Stimulated activated CD4-positive, alpha-beta T cell treated with anti-CD3 and anti-CD28 coated beads, TNF-alpha, amount 100 ng/mL, for 1 hour (primary cell): ENCODE measurements at places on chromosomes 16 and 17.

DNA sequence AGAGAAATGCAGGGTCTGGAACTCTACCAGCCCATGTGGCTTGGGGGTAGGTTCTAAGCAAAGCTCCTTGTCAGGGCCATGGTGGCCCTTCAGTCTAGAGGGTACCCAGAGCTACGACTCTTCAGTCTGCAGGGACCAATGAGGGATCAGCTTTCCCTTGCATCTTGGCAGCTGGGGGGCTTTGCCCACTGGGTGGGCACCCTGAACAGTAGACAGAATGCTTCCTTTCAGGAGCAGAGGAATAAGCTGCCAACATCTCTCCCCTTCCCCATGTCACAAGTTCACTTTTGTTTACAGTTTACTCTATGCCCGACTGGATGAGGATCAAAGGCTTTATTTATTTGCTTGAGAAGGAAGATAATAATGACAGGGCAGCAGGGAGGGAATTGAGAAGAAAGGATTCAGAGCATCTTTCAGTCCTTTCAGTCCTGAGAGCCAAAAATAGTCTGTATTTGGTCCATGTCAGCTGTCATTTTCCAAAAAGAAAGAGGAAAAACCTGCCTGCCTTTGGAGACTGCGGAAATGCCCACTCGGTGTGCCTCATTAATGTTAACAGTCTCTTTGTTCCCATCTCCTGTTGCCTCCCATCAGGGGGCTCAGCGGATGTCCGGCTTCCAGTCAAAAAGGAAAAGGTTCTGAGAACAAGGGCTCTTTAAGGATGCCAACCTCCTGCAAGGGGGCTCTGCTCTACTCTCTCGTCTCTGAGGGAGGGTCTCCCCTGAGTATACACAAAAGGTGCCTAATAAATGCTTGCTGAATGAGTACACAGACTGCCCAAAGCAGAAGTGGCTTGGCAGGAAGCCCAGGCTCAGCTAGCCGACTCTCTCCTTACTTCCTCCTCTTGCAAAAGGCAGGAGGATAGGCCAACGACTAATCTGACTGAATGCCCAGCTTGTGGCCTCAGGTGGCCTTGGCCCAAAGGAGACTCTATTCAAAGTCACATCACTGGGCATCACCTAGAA lies 17.1 kb downstream of the TRAF4 start:
- no peak for DNase-seq

DNA sequence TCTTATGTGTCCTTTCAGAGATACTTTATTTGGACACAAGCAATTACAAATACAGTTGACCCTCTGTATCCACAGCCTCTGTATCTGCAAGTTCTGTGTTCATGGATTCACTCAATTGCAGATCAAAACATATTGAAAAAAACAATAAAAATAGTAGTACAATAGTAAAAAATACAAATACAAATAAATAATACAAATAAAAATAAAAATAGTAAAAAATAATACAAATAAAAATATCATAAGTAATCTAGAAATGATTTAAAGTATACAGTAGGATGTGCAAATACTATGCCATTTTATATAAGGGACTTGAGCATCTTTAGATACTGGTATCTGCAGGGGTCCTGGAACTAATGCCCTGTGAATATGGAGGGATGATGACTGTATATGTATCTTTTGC lies 47.4 kb upstream of the WSB1 start:
- DNase-seq = no peak

DNA sequence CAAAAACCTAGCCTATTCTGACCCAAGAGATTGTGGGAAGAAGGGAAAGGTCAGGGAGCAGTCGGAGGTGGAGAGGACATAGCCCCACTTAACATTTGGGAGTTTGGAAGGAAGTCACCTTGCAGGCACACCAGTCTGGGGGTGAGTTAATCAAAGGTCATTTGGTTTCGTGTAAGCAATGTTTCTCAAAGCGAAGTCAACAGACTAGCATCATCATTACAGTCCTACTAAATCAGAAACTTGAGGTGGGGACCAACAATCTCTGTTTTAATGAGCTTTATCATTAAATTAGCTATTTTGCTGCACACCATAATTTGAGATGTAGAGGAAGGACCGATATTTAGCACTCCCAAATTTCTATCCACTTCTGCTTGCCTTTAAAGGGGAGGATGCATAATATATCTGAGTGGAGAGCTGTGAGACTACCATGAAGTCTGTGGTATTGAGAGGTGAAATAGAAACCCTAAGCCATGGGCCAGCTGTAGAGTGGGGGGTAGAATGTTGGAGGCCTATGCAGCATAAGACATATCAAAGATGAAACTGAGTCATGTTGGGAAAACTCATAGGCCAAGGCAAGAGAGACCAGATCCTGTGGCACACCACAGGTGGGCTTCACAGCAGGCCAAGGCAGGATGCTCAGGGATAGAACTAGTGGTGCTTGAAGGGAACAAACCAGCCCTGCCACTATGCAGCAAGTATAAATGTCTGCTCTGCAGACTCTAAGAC lies 141.7 kb upstream of the ANKFN1 start:
- DNase-seq = no peak

DNA sequence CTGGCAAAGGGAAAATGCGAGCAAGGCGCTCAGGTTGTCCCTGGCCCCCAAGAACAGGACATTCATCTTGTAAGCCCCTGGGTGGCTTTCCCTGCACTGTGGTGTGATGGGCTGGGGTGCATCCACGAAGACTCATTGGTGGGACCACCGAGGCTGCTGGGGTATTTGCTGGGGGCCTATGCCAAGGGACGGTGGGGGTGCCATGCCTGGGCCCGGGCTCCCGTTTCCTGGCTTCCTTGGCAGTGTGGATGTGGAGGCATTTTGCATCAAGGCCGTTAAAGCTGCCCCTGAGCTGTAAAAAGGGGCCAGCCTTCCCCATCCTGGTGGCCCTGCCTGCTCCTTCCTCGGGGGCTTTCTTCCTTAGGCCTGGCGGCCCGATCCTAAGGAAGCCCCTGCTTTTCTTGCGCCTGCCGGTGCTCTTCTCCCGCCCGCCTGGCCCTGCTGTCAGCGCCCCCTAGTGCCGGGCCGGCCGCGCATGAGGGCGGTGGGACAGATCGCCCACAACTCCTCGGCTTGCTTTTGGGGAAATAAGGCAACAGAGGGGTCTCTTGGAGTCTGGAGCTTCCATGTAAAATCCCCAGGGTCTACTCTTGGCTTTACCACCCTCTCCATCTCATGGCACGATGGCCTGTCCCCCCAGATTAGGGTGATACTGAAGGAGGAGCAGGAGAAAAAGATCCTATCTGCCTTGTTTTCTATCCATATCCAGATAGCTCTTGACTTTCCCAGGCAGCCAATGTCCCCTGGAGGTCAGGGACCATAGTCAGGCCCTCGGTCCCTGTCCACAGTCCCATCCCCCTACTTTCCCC lies 9.8 kb upstream of the TBX2 start:
- DNase-seq = no peak

DNA sequence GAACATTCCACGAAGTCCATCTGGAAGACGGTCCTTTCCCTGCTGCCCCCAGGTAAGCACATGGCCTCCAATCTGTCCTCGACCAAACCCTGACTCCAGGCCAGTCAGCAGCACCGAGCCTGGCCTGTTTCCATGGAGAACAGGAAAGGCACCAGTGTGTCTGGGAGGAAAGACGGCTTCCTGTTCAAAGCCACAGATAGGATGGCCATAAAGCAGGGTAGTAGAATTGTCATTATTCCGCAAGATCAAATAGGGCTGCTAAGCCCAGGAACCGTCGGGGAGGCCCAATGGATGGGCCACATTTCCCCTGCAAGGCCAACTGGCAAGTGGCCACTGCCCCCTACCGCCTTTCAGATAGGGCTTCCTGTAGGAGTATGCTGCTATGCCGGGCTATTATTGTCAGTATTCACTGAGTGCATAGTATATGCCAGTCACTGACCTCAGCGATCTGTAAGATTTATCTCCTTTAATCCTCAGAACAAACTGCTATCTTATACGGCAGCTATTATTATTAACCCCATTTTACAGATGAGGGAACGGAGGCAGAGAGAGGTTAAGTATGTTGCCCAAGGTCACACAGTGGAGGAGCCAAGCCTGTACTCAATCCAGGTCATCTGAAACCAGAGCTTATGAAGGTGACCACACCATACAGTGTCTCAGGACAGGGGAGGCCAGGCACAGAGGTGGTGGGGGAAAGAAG lies 23.0 kb upstream of the PLCG2 start:
- no peak for DNase-seq

DNA sequence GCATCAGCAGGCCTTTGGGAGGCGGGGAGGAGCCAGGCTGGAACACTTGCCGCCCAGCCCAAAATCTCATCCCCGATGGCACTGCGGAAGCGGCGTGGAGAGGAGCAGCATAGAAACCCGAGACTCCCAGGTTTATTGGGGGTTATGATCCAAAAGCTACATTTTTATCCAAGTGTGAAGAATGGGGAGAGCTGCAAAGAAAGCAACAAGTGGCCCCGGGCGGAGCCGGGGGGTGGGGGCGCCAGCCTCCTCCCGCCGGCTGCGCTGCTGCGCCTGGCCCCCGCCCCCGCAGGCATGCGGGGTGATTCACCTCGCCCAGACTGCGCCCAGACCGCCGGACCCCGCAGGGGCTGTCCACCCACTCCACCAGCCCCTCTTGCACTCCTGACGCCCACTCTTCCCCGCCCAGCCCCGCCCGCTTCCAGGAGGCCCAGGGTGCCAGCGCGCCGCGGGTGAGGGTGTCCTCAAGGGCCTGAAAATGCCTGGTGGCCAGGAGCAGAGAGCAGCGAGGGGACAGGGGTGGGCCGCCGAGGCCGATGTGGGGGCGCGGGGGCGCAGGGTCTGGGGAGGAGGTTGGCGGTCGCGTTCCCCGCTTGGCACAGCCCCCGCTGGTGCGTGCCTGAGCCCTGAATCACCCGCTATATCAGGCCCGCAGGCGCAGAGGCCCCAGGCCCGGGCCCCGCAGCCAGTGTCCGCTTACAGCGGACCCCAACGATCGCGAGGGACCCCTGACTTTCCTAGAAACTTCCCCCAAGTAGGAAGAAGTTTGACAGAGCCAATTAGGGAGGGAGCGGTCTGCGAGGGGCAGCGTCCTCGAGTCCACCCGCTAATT lies 1.3 kb downstream of the CAVIN1 start:
- DNase-seq = no peak
